ENCODE measurements at places on chromosomes 4 and X. TPM values are rescaled to one million over a fixed set of nuclear protein-coding genes. Genes with fewer than 3 reads are reported as not detected.

DNA sequence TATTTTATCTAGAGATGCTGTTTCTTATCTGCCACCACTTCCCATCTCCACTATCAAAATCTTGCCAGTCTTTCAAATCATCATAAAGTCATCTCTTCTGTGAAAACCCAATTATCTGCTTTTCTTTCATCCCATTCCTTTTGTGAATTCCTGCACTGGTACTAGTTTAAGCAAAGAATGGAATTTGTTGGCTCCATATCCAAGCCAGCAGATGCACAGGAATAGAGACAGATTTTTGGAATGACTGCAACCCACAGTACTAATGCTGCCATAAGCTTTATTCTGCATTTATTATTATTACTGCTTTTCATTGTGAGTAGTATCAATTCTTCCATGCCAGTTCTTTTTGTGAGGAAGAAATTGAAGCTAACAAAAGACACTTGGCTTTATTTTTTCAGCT is 616.7 kb downstream of the RAPGEF2 start:
- no peak for DNase-seq

- DNase-seq = no peak
These were observed 14.3 kb downstream of the GPRIN3 start for GRCh38 chr4:89293299-89293698.

GRCh38 chr4:20137176-20137575 is 114.5 kb upstream of the SLIT2 start:
- no peak for DNase-seq

DNA sequence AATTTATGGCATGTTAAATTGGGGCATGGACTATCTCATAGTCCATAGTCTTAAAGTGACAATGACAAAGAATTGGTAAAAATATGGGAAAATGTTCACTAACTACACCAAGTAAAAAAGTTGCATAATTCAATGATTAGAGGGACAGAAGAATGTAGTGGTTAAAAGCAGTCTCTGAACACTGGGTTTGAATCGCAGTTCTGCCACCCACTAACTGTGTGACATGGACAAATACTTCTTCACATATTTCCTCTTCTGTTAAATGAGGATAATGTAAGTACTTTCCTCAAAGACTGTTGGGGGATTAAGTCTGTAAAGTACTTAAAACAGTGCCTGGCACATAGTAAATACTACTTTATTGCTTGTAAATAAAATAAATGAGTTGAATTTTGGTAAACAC is 15.3 kb downstream of the COQ2 start:
- DNase-seq = no peak

DNA sequence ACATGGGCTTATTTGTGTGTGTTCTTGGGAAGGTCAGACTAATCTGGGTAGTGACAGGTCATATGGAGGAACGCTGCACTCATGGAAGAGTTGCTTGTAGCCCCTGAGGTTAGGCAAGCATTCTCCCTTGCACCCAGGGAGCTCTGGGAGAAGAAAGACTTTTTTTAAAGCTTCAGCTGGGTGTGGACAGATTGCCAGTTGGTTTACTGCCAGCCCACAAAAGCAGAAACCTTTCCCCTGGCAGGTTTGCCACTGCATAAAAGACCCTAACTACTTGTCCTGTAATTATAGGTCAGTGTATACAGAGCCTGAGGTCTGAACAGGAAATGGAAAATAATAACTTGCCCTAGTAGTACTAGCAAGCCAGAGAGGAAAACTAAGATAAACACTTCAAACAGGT is 7.4 kb upstream of the NFKB1 start:
- no peak for DNase-seq

GRCh38 chr4:185642907-185643306 is 107.6 kb upstream of the PDLIM3 start:
- no peak for DNase-seq

DNA sequence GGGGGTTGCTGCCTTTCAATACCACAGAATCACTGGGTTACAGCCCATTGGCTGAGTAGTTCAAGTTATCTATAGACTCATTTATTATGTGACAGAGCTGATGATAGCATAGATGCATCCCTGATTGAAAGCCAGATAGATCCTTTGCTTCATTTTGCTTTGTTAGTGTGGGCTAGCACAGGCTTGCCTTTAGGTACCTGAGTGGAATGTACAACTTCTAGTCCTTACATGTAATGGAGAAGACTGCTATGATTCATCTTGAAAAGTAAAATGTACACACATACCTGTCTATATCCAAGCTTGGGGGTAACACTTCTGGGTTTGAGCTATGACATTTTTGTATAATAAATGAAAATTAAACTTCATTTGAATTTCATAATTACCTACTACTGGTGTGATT is 226.0 kb upstream of the FTHL17 start:
- no peak for DNase-seq

DNA sequence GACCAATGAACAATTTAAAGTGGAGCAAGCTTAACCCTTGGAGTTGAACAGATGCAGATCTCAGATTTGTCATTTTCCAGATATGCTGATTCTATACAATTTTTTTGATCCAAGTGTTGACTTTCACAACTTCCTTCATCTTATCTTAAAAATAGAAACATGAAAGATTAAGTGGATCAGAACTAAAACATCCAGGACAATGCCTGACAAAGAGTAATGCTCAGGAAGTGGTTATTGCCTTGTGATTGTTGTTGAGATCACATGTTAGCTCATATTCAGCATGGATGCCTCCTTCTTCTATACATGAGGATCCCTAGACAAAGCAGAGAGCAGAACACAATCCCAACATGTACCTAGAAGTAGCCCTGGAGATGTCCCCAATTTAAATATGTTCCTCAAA is 160.9 kb downstream of the PPARGC1A start:
- DNase-seq = no peak

- no peak for DNase-seq
These were observed 7.0 kb downstream of the RS1 start for GRCh38 chrX:18664947-18665346.

GRCh38 chr4:118397623-118397979 is 44.8 kb upstream of the PRSS12 start:
- DNase-seq = no peak

- DNase-seq = no peak
These were observed 12.8 kb upstream of the TMSB4X start for GRCh38 chrX:12962041-12962504.

DNA sequence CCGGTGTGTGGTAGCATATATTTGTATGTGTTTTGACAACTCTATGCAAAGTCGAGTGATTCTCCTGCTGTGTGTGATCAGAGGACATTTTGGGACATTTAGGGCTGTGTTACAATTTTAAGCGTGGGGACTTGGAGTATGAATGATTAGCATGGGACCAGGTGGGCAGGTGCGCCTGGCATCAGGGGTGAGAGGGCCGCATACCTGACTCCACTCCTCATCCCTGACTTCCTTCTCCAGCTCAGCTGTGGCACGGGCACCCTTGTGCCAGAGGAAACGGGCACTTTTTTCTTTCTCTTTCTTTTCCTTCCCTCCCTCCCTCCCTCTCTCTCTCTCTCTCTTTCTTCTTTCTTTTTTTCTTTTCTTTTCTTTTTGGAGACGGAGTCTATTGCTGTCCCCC is 15.7 kb upstream of the PLCXD1 start:
- no peak for DNase-seq

DNA sequence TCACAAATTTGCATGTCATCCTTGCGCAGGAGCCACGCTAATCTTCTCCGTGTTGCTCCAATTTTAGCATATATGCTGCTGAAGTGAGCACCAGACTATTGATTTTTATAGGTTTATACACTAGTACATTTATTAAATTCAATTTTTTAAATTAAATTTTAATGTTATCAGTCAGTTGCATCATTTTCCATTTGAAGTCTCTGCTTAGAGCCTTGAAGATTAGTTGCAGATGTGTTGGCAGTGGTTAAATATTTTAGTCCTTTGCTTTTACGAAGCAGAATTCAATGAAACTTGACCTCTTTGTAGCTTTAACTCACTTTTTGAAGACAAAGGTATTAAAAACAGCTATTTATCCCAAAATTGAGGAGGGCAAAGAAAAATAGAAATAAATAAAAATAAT is 16.5 kb downstream of the TRAPPC11 start:
- no peak for DNase-seq

DNA sequence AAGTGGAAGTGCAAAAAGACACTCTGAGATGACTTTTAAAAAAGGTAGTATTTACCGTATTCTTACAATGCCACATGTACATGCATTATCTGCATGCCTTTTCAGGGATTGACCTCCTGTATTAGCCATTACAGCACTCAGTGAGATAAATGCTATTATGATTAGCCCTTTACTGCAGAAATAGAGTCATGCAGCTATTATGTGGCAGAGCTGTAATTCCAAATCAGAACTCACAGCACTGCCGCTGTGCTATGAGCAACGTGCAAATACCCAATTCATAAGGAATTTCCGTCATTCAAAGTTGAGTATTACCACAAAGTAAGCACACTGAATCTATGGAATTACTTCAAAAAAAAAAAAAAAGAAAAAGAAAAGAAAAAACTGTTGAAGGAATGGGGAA is 92.1 kb upstream of the SMAD1 start:
- no peak for DNase-seq

DNA sequence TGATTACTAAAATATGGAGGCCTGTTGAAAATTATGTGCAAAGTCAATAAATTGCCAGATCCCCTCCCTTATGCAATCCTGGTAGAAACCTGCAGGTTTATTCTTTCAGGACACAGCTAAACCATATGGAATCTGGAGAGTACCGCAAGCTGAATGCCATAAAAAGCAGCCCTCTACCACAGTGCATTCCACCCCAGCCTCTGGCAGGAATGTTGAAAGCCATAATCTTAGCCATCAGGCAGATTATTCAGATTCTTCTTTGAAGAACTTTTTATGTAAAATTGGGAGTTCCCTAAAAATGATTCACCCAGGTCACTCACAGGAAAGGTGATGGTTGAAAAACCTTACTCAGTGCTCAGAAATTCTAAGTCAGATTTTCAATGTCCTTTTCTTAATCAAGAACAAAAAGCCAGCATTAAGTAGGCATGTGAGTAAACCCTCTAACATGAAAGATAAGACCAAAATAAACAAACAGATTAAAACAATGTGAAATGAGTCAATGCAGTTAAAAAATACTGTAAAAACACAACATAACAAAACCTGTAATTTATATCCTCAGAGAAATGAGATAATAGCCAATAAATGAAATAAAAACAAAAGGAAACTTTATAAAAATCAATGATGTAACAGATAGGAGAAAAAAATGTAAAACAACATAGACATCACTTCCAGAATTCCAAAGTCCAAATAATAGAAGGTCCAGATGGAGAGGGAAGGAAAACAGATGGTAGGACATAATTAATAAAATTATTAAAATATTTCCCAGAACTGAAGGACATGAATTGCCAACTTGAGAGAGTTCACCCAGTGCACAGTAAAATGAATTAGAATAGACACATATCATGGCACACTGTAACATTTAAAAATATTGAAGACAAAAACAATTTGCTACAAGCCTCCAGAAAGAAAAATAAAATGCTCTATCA is 226.9 kb downstream of the FSTL5 start:
- no peak for DNase-seq

DNA sequence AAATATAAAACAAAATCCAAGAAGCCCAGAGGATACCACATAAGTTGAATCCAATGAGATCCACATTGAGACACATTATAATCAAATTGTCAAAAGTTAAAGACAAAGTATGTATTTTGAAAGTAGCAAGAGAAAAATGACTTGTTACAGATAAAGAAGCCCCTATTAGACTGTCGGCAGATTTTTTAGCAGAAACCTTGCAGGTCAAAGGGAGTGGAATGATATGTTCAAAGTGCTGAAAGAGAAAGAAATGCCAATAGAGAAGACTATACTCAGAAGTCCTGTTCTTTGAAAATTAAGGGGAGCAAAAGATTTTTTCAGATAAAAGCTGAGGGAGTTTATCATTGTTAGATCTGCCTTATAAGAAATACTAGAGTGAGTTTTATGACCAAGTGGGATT is 148.9 kb upstream of the EPHA5 start:
- DNase-seq = no peak

- no peak for DNase-seq
These were observed 246.7 kb downstream of the HS3ST1 start for GRCh38 chr4:11182031-11182430.

GRCh38 chr4:33746979-33747378 is 2497.3 kb downstream of the ARAP2 start:
- no peak for DNase-seq

DCTD gene
- 38.0 TPM for total RNA-seq

CNKSR2 gene
- 0.51 TPM for total RNA-seq

SHISA3 gene
- 6.7 TPM for total RNA-seq

VCX3A gene
- total RNA-seq = not detected

PLP1 gene
- 10.0 TPM for total RNA-seq

Data from Right ventricle myocardium superior (tissue), 1 donor.